ENCODE measurements at places on chromosomes 1 and 21.
A peak's percentile ranks its signal among the peaks of the same experiment; 100 is the strongest.

GRCh38 chr1:84069236-84069845 lies 70.4 kb upstream of the TTLL7 start:
- no peak for DNase-seq

GRCh38 chr1:44021156-44021555 lies 10.1 kb downstream of the SLC6A9 start:
- DNase-seq = no peak

- no peak for DNase-seq
Observed at GRCh38 chr1:73701826-73702225, 496.1 kb downstream of the LRRIQ3 start.

DNA sequence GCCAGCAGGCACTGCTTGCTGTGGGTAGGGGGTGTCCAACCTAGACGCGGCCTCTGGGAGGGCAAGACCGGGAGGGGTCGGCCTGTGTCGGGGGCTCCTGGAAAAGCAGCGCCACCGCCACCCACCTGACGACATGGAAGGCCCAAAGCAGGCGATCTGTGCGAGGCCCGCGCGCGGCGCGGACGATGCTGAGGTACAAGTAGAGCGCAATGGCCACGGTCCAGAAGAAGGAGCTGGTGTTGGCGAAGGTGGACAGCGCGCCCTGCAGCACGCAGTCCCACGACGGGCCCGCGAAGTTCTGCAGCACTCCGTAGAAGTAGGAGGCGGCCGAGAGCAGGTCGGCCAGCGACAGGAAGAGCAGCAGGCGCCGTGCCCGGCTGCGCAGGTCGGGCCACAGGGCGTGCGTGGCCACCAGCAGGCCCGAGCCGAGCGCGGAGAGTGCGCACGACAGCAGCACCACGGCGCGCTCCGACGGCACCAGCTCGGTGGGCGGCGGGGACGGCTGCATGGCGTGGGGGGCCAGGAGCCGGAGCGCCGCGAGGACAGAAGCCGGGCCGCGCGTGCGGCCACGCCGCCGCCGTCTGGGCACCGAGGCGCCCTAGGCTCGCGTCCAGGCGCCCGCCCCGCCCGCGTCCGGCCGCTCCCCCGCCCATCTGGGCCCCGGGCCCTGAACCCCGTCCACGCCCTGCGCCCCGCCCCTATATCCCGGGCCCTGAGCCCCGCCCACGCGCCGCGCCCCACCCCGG lies at the start of gene GPR157:
Gene GPR157 (minus strand): TSS at position 583 of the 746 bp plus-strand sequence. CDS start 75 bp downstream, at position 508.
- peak; percentile 51 for DNase-seq

DNA sequence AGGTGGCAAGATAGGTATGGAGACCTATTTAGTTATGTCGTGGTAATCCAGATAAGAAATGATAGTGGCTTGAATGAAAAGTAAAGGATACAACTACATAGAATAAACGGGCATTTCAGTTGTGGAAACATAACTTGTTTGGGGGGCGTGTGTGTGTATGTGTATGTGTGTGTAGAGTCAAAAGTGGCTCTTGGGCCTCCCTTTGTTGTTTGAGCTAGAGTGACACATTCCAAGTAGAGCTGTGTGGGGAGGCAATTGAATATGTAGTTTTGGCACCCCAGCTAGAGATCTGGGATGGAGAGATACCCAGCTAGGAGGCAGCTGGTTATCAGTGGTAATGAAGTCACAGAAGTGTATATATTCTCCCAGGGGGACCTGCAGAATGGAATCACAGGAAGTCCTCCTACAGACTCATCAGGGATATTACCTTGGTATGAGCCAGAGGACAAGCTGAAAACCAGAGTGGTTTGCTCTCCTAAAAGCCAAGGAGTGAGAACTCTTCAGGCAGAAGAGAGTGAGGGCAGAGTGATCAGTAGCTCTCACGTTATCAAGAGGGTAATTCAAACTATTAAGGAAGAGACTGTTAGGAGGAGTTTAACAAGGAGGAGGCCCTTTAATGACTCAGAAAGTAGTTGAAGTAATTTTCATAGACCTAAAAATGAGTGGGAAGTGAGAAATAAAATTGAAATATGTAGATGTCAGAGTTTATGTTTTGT lies 5.1 kb downstream of the CR1L start:
- DNase-seq = no peak

DNA sequence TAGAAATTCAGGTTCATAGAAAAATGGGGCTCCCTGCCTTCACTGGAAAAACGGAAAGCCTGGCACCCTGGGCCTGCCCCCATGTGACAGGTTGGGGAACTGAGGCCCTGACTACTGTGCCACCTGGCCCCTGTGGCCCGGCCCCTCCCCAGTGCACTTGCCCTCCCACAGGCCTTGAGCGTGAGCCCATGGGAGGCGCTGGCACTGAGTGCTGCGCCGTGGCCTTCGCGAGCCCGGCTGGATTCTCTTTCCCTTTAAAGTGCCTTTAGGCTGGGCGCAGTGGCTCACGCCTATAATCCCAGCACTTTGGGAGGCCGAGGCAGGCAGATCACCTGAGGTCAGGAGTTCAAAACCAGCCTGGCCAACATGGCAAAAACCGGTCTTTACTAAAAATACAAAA lies 45.7 kb downstream of the SLC37A1 start:
- no peak for DNase-seq

GRCh38 chr1:213605732-213606131 lies 382.0 kb upstream of the PROX1 start:
- DNase-seq = no peak

DNA sequence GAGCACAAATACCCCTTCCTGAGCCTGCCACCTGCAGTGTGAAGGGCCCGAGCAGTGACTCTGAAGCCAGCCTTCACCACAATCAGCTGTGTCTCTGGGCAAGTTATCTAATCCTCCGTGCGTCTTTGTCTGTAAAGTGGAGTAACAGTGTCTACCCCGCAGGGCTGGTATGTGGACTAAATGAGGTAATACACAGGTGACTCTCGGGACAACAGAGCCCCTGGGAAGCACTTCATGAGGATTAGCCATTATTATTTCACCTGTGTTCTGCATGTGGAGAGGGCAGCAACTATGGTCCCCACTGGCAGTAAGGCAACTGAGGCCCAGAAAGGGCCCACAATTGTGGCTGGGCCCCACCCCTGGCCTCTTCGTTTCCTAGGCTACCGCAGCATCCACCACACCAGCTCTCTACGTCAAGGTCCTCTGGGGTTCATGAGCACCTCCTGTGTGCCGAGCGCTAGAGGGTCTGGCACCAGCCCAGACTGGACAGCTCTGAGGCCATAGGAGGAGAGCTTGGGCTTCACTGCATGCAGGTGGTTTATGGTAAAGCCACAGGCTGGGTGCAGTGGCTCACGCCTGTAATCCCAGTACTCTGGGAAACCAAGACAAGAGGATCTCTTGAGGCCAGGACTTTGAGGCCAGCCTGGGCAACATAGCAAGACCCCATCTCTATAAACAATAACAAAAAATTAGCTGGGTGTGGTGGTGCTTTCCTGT lies 41.3 kb upstream of the LRP8 start:
- no peak for DNase-seq

DNA sequence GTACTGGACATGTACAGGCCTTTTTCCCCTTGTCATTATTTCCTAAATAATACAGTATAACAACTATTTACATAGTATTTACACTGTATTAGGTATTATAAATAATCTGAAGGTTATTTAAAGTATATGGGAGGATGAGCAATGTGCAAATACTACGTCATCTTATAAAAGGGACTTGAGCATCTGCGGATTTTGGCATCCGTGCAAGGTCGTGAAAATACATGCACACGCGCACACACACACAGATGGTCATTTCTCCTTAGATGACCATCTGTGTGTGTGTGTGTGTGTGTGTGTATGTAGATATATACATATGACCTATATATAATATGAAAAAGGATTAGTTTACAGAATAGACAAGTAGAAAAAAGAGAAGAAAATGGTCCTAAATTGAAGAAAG lies 15.4 kb downstream of the ALG14 start:
- no peak for DNase-seq

- DNase-seq = no peak
Observed at GRCh38 chr1:232923739-232924386, 26.5 kb upstream of the NTPCR start.

- DNase-seq = no peak
Observed at GRCh38 chr1:58358346-58358745, 188.2 kb downstream of the OMA1 start.

- no peak for DNase-seq
Observed at GRCh38 chr1:160713161-160713560, 1.5 kb upstream of the CD48 start.

DNA sequence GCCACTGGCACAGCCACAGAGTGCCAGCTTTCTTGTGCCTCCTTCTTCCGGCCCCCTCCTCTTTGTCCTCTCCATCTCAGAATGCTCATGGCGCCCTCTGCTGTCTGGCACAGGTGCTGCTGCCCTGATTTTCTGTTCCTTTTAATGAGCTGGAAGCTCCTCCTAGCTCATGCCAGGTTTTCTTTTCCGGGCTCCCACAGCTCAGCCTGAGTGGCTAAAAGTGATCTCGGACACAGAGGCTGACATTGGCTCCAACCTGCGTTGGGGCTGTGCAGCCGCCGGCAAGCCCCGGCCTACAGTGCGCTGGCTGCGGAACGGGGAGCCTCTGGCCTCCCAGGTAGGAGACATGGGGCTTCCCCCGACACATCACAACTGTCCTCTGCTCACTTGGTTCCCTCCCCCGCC lies 18.7 kb downstream of the CNTN2 start:
- DNase-seq = peak; percentile 89

DNA sequence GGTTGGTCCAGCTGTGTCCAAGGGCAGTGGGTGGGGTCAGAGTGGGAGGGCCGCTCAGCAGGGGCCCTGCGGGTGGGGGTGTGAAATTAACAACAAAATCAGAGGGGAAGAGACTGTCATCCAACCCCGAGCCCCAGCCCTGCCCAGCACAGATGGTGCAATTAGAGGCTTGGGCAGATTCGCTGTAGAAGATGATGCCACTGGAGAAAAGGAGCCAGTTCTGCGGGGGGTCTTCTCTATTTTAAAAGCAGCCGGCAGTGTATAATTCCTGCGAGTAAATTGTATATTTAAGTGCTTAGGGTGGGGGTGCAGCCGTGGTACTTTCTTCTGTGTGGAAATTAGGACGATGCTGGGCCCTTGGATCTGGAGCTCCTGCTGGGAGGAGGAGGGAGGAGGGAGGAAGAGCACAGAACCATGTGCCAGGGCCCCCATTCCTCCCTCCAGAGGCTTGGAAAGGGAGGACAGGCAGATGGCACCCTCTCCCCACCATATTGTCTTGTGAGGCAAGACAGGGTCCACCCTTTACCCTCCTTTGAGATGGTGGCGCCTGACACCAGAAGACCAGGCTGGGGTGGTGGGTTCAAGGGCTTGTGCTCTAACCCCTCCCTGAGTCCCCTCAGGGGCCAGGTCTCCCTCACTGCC lies 89.2 kb downstream of the ACTL8 start:
- DNase-seq = no peak

DNA sequence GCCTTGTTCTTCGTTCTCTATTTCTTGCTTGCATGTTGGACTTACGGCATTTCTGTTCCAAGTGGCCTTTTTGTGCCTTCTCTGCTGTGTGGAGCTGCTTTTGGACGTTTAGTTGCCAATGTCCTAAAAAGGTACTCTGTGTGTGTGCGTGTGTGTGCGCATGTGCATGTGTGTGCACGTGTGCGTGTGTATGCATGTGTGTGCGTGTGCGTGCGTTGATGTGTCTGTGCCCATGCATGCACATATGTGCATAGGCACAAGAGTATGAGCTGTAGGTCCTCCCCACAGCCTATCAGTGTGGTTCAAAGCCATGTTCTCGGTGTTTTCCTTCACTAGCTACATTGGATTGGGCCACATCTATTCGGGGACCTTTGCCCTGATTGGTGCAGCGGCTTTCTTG lies 13.7 kb downstream of the NPPA start:
- DNase-seq = no peak

GRCh38 chr21:25556091-25556490 lies 51.2 kb downstream of the MRPL39 start:
- DNase-seq = no peak

DNA sequence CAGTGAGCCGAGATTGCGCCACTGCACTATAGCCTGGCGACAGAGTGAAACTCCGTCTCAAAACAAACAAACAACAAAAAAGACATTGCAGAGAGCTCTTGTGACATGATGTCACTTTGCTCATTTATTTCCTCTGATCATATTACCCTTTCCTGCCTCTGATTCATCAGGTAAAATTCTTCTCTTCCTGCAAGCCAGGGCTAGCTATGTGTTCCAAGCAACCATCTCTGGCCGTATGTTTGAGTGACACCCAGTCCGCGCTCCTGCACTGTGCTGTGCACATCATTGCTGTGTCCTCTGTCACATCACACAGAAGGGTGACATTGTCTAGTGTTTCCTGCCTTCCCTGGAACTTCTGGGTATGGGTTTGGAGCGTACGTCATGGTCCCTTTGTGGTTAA lies 251.3 kb downstream of the PCP4 start:
- DNase-seq = no peak

GRCh38 chr1:32332290-32333079 lies 3.5 kb downstream of the MARCKSL1 start:
- no peak for DNase-seq

- DNase-seq = no peak
Observed at GRCh38 chr1:170498876-170499275, 33.1 kb upstream of the GORAB start.

DNA sequence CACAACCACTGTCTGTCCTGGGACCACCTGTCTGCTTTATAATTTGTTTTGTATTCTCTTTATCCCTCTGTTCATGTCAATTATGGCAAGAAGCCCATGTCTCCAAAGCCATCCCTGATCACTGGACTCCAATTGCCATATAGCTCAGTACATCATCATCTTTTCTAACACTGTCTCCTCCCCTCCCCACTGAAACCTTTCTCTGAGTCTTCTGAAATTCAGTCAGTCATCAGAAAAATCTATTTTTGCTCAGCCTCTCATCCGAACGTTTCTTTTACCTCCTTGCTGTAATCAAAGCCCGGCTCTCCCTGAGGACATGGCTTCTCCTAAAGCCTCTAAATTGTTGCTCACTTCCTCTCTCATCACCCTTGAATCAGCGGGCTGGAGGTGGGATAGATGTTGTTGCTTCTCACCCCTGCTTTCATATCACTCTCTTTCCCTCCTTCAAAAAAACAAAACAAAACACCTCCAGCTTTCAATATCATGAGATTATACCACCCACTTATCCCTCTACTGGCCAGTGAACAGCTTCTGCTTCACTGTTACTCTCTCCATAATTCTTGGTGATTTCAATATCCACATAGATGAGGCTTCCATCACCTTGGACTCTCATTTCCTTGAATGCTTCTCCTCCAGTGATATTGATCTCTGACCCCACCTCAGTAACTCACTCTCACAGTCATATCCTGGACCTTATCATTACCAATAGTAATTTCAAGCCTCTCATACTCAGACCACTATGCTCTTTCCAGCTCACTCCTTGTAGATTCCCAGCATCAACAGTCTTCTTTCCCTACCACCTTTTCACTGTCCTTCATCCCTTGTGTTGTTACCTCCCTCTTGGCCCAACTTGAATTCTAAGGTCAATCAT lies 27.8 kb downstream of the RAB3B start:
- DNase-seq = no peak
